ENCODE measurements at places on chromosomes 2 and 18.

- DNase-seq, result no peak
These were observed 20.1 kb downstream of the SRSF7 start for GRCh38 chr2:38731090-38731489.

DNA sequence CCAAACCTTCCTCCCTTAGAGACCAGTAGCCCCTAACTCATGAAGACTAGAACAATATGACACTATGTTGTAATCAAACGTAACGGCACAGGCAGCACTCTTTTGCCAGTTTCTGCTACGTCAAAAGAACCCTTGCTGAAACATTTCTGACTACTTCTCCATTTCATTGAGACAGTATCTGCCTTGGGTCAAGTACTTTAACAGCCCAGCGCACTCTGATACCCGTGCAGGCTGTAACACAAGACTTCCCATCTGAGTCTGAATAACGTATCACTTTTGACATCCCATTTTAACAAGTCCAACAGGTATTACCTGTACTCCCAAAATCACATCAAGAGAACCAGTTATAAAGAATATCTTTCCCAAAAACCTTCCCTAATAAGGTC lies 38.4 kb downstream of the TBC1D8 start:
- no peak for DNase-seq

- no peak for DNase-seq
These were observed 9.8 kb downstream of the HNRNPLL start for GRCh38 chr2:38592951-38593350.

DNA sequence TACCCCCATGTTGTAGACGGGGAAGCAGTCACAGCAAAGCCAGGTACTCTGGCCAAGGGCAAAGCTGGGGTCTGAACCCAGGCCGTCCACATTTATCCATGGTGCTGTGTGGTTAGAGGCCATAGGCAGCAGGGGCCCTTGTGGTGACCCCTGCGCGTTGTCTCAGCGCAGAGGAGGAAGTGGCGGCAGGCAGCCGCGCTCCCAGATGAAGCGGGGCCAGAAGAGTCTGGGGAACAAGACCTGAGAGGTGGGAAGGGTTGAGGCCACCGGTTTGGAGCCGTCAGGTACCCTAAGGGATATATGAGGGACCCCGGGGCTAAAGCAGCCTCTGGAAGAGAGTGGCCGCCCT lies 770 bp downstream of the ZNF396 start:
- DNase-seq, result peak; percentile 40

GRCh38 chr2:223870840-223871611 lies 33.6 kb upstream of the AP1S3 start:
- DNase-seq, result no peak

DNA sequence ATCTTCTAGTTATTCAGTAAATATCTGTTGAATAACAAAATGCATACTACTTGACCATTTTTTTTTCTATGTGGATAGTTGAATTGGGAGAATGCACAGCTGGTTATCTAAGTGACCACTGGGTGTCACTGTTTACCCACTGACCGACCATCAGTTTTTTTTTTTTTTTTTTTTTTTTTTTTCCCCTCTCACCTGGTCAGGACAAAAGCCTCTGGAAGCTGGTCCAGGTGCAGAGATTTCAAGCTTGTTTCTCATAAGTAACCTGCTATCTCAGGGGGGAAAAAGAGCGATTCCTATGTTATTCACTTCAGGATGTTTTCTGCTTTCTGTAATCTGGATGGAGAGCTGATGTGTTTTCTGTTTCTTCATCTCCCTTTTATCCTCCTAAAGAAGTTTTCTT lies 256.0 kb downstream of the DCDC2C start:
- no peak for DNase-seq

GRCh38 chr2:210859314-210859713 lies 302.9 kb downstream of the CPS1 start:
- no peak for DNase-seq

- no peak for DNase-seq
These were observed 1.9 kb downstream of the GLI2 start for GRCh38 chr2:120737340-120738101.

DNA sequence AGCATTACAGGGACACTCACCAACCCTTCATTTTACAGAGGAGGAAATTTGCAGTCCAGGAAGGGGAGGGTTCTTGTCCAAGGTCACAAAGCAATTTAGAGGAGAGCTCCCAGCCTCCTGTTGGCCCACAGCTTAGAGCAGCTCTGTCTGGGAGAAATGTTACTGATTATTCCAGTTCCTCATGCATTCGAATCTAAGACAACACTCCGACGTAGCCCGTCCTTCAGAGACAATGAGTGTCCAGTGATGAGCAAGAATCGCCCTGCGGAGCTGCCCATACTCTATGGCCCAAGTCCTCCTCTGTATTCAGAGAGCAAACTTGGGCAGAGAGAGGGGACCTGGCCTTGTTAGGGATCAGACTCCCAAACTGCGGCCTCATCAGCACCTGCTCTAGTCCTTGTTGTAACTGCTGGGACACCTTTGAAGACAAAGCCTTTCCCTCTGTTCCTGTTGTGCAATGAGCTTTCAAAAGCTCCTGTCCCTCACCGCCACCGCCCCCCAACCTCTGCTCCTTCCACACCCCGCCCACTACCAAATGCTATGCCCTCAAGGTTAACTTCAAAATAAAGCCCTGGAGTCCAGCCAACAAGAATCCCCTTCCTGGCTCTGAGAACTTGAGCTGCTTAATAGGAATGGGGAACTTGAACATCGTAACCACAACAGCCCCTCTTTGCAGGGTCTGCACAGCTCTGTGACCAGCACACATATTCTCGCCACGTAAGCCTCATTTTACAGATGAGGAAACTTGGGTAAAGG lies 234.8 kb upstream of the SMAD2 start:
- DNase-seq, result no peak

GRCh38 chr2:175579646-175580045 lies 398.1 kb upstream of the ATP5MC3 start:
- DNase-seq, result no peak

- no peak for DNase-seq
These were observed 349.7 kb downstream of the ZEB2 start for GRCh38 chr2:144170179-144170578.

DNA sequence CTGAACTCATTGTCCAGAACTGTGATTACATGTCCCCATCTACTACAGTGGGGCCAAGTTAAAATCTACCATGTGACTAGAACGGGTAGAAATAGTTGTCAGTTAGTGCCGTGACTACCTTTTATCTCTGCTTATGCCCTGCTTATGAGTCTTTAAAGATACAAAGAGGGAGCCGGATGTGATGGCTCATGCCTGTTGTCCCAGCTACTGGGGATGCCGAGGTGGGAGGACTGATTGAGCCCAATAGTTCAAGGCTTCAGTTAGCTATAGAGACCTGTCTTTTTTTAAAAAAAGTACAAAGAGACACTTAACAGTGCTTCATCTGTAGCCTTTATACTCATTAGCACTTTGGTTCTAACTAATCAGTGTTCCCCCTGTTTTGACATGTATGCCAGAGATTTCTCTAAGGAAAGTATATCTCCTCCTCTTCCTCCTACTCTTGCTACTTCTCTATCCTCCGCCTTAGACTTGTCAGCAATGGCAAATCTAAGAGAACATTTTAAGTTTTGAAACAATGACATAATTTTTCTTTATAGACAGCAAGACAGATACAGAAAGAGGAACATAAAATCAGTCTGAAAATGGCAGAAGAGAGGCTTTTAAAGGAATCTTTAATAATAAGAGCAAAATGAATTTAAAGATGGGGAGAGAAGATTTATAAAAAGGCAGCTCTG lies 45.0 kb downstream of the NBEAL1 start:
- DNase-seq, result no peak

DNA sequence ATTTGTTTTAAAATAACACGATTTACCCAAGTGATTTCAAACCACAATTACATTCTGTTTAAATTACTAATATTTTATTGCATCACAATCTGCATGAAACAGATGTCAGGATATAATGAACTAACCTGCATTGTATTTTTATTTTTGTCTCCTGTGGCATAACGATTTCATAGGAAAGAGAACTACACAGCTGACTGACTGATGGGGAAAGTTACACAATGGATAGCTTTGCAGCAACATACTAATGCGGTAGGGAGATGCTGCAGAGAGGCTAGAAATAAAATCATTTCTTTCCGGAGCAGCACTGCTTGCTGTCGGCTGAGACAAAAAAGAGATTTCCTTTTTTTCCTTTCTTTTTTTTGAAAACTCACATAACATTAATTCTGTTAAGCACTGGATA lies 36.9 kb downstream of the SCN1A start:
- DNase-seq, result no peak

GRCh38 chr2:11344956-11345677 lies 681 bp upstream of the ROCK2 start:
- DNase-seq, result peak; percentile 72

DNA sequence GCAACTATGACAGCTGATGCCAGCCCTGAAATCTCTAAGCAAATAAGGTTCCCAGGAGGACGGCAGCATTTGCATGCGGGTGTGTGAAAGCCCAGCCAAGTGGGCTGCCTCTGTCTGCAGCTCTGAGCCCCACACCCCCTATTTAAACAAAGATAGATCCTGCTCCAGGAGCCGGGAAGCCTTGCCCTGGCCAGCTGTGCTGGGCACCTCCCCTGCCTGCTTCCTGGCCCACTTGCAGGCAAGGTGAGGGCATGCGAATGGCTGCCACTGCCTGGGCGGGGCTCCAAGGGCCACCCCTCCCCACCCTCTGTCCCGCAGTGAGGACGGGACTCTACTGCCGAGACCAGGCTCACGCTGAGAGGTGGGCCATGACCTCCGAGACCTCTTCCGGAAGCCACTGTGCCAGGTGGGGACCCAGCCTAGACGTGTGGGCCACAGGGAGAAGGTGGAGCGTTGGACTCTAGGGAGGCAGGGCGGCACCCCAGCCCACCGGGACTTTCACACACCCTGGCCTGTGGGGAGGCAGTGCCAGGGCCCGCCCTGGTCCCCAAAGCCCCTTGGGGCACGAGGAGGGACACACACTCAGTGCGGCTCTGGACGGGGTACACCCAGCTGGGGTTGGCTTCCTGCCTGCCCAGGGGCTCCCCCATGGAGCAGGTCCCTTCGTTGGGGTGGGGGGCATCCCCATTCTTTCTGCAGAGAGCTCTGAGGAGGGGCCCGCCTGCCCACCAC lies at the start of gene ANO7:
Gene ANO7 (plus strand): TSS at position 317 of the 732 bp plus-strand sequence. CDS start 1,387 bp downstream, outside the sequence.
- DNase-seq, result no peak

DNA sequence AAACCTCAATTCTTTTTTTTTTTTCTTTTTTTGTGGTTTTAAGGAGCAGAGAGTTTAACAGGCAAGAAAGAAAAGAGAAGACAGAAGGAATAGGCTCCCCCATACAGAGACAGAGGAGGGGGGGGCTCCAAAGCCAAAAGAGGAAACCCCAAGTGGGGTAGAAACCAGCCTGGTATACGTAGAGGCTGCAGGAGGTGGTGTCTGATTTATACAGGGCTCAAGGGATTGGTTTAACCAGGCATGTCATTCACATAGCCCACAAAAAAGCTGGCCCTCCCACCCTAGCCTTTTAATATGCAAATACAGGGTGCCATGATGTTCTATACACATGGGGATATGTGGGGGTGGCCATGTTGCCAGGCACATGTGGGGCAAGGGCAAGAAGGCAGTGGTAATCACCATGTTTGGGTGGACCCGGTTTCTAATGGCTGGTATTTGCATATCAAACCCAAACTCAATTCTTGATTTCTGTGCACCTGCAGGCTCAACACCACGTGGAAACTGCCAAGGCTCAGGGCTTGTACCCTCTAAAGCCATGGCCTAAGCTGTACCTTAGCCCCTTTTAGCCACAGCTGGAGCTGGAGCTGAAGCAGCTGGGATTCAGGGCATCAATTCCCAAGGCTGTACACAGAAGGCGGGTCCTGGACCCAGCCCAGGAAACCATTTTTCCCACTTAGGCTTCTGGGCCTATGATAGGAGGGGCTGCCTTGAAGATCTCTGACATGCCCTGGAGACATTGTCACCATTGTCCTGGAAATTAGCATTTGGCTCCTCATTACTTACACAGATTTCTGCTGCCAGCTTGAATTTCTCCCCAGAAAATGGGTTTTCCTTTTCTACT lies 170.3 kb downstream of the MAIP1 start:
- no peak for DNase-seq

DNA sequence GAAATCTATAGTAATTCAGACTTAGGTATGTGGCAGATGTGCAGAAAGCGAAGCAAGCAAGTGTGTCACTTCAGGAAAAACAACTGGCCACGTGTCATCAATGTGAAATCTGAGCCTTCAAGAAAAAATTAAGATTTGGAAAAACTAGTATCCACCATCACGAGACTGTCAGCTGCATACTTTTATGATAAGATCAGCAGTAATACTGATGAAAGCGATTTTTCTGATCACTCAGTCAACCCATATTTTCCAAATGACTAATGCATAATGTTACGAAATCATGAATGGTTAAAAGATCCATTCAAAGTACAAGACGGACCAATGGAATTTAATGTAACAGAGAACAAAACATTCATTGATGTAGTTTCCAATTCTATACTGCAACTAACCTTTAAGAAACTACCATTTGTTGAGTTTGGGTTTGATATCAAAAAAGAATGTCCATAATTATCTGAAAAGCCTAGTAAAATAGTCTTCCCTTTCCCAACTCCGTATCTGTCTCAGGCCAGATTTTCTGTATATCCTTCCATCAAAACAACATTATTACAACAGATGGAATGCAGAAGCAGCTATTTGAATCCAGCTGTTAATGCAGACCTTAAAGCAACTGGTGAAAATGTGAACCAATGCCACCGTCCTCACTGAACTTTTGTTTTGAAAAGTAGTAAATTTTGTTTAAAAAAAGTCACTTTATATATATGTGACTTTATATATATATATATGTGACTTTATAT lies 17.0 kb upstream of the BCL2 start:
- DNase-seq, result no peak

- no peak for DNase-seq
These were observed 243.6 kb downstream of the TMEM182 start for GRCh38 chr2:103005393-103005792.

DNA sequence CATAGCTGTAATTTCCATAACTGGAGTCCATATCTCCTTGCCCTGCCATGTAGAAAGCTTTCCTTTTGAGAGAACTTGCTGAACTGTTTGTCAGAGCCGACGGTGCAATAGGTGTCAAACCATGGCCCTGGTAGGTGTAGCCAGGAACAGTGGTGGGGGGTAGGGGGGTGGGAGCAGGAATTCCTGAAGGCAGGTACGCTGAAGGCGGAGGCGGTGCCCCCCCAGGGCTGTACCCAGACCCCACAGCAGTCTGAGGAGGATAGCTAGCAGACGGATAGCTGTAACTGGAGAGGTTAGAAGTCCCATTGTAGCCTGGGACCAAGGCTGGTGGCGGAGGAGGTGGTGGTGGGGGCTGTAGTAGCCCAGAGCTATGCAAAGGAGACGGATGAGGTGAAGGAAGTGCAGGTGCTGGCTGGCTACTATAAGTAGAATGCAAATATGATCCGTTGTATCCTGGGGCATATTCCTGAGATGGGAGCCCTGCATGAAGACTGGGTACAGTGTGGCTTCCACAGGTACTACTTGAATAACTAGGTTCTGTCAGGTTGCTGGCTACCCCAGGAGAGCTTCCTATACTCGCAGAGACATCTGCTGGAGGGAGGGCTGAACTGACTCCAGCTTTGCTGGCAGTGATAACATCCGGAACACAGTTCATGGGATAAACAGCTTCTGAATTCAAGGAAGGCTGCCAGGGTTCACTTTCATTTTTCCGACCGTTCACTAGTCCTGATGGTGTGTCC lies 124.8 kb downstream of the FIGN start:
- no peak for DNase-seq

All from bone marrow (tissue), 2 donors.